Renal cortical epithelial cell (primary cell): ENCODE measurements at places on chromosomes 12 and 14.

- peak; percentile 9 for DNase-seq
These were observed 14.8 kb downstream of the IRAK3 start for GRCh38 chr12:66203820-66204219.

- no peak for DNase-seq
These were observed 131.4 kb upstream of the CNTN1 start for GRCh38 chr12:40560848-40561247.

- no peak for DNase-seq
These were observed 1.9 kb downstream of the PPP1R12A start for GRCh38 chr12:79933043-79933442.

DNA sequence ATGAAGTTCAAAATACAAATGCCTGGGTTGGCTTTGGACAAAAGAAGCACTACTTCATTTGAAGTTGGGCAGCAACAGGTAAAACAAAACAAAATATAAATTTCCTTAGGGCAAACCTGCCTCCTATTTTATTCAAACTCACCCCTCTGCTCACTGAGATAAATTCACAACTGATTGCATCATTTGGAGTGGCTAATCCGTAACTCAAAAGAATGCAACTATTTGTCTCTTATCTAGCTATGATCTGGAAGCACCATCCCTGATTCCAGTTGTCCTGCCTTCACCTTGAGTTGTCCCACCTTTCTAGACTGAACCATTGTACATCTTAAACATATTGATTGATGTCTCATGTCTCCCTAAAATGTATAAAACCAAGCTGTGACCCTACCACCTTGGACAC lies 145.0 kb downstream of the CCER1 start:
- peak; percentile 3 for DNase-seq

DNA sequence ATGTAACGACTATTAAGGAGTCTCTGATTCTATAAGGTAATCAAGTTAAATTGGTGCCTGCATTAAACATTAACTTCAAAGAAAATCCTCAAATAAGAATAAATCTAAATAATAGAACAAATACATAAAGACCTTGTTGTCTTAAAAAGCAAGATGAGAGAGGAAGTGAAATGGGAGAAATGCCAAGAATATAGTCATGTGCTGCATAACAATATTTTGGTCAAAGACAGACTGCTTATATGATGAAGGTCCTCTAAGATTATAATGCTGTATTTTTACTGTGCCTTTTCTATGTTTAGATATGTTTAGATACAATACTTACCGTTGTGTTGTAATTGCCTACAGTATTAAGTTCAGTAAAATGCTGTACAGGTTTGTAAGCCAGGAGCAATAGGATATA lies 213.6 kb downstream of the C12orf42 start:
- DNase-seq: no peak

DNA sequence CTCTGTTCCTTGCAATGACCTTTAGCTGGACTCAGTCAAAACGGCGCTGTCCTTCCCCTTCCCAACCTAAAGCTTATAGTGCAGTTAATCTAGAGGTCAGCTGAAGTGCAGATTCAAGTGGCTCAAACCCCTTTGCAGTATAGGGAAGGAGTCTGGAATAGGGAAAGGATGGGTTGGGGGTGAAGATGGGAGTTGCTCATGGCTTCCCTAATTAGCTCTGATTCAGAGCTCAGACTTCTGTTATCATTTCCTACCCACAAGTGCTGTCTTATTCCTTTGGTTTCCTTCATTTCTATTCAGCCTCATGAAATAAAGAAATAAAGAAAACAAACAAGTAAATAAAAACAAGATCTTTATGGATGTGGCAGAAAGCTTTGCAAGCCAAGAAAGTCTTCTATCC lies 264.0 kb upstream of the HMGA2 start:
- no peak for DNase-seq

GRCh38 chr14:96126339-96126782 lies 78.3 kb upstream of the BDKRB2 start:
- DNase-seq: no peak

DNA sequence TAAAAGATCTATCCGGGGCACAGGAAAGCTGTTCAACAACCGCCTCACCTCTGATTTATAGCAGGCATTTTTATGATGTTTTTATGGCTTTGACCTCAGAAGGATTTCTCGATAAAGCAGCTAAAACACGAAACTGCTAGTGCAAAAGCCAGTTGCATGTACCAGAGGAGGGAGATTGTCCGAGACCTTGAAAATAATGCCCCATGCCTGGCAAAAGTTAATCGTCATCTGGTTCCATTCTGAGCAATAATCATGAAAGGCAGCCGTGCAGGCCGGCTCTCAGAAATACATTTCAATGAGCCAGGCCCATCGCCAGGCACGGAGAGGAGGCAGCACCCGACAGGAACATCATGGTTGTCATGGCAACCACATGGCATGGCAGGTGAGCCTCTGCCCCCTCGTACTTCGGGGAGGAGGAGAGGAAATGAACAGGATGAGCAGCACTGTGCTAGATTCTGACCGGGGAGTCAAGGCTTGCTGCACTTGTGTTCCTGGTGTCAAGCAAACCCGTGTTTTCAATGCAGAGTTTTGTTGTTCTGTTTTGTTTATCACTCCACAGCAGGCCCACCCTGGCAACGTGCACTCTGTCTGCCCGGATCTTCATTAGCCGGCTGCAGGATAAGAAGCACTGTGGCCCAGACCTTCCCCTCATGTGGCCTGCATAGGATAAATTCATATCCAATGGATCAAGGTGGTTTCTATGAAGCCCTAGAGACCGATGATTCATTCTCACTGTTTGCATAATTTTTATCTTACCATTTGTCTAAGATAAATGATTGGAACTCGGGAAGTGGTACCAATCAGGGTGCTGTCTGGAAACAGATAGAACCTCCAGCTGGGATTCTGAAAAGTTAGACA lies 160.2 kb downstream of the RIMBP2 start:
- DNase-seq: no peak

DNA sequence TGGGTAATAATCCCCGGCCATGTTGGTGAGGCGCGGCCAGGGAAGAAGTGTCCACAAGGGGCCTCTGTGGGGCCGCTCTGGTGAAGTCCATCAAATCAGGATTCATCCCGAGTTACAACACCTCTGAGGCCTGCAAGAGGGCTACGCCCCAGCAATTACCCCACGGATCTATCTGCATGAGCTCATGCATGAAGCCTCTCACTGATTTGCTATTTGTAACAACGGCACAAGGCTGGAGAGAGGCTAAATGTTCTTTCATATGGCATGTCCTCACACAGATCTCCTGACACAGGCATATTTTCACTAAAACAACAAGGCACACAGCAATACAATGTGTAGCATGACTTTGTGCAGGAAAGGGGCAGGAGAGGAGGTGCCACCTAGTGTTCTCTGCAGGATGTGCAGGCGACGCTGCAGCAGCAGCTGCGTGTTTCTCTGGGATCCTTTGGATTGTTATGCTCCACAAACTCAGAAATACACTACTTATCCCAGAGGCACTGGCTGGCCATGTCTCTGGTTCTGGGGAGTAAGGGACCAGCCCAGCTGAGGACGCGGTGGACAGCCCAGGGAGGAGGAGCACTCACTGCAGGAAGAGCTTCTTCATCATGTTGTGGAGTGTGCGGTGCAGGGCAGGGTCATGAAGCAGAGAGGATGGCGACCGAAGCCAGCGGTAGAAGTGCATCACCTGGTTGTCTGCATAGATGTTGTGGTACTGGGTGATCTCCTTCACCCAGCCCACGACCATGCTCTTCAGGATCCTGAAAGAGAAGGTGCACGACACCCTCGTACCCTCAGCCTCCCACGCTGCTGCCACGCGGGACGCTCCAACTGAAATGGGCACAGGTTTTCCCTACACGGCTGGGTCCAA lies 20.2 kb downstream of the P2RX2 start:
- peak; percentile 46 for DNase-seq

GRCh38 chr12:4417455-4417854 lies 28.2 kb downstream of the FGF6 start:
- DNase-seq: no peak
